ENCODE measurements at places on chromosomes 7 and 10.

GRCh38 chr7:110881721-110882120 is 209.2 kb upstream of the LRRN3 start:
- no peak for DNase-seq

DNA sequence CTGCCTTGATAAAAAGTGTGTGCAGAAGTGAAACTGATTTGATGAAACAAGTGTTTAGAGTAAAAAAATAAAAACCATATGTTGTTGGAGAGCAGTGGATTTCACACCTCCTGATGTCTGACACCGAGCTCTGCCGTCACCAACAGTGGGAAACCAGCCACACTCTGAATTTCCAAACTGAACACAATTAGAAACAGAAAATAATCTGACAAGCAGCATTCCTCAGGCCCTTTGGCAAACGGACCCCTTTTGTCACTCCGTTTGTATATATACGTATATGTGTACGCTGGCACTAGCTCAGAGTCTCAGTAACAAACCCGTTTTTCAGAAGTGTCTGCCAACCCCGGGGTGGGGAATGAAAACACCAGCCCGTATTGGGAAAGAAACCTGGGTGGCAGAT is 32.4 kb downstream of the TACC2 start:
- no peak for DNase-seq

GRCh38 chr7:107068156-107068555 is 23.7 kb downstream of the PRKAR2B start:
- DNase-seq = no peak

DNA sequence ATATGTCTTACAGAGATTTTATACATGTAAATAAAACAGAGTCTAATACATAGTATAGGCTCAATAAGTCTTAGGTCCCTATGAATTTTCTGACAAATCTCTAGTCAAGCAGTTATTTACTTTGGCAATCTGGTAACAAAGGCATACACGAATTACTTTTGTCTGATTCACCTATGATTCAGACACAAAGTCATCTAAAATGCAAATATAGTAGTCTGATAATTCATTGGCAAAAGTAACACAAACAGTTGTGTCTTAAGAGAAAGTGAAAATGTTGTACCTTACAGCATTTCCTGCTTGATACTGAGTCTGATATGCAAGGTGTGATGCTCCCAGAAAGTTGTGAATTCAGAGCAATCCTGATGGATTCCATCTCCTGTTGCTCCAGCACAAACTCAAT is 209.4 kb upstream of the PRSS1 start:
- no peak for DNase-seq

GRCh38 chr10:81218307-81218706 is 656.7 kb upstream of the NRG3 start:
- DNase-seq = no peak

DNA sequence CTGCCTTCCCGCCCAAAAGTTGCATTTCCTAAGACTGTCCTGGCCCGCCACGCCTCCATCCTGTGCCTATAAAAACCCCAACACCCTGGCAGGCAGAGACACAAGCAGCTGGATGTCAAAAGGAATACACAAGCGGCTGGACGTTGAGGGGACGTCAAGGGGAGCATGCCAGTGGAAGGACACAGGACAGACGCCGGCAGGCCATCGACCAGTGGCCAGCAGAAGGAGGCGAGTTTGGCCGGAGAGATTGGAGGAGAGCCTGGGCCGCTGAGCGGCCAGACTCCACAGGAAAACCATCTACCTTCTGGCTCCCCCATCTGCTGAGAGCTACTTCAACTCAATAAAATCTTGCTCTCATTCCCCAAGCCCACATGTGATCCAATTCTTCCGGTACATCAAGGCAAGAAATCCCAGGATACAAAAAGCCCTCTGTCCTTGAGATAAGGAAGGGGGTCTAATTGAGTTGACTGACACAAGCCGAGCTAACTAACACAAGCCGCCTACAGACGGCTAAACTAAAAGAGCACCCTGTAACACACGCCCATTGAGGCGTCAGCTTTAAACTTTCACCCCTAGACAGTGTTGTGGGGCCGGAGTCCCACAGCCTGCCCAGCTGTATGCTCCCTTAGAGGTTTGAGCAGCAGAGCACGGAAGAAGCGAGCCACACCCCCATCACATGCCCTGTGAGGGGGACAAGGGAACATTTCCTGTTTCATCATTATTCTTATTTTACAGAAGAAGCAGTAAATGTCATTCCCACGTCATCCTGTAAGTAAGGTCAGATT is 150.3 kb upstream of the PHYHIPL start:
- DNase-seq = no peak

GRCh38 chr7:29619848-29620555 is 56.4 kb downstream of the PRR15 start:
- no peak for DNase-seq

DNA sequence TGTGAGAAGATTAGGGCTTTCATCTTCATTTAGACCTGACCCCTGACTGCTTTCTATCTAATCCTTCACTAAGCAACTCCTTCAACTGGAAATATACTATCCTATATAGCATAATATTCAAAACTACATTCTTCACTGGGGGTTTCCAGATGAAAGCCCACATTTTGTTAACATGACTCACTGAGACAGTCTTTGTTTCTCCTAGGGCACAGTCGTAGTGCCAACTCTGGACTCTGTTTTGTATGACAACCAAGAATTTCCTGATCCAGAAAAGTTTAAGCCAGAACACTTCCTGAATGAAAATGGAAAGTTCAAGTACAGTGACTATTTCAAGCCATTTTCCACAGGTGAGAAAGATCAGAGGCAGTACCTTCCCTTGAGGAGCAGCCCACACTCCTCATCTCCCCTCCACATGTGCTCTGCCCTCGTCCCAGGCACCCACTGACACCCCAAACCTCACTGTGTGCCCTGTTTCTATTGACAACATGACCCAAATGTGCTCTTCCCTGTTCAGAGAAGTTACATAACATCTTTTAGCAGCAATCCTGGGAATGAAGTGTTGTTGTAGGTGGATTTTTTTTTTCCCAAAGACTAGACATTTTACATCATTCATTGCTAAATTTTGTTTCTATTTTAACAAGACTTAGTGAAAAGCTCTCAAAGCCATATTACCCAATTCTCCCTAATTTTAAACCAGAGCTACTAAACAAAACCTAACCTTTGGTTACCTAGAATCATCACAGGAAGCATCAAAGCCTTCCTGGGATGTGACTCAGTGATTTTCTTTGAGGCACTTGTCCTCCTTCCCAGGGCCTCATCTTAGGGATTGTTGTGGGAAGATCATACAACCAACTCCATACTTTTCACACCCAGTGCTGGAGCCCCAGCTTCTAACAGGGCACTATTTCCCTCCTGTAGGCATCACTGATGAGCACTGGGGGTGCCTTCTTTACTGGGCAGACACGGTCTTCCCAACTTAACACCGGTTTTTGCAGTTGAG is 10.7 kb downstream of the CYP2E1 start:
- DNase-seq = no peak

DNA sequence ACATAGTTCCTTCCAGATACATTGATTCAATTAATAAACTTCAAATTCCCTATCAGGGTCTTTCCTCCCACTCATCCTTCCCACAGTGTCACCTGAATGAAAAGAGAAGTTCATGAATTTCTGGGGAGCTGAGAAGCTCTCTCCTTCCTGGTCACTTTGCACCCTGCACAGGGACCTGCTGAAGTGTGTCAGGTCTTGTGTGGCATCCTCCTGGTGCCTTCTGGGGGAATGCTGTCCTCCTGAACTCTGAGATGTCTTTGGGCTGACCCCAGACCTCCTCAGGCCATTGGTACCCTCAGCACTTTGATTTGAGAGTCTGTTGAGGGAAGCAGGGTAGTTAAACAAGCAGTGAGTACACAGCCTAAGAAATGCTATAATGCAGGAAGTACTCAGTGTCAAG is 39.5 kb upstream of the ITGA8 start:
- DNase-seq = no peak

GRCh38 chr7:79723833-79724618 is 270.6 kb upstream of the MAGI2 start:
- no peak for DNase-seq

DNA sequence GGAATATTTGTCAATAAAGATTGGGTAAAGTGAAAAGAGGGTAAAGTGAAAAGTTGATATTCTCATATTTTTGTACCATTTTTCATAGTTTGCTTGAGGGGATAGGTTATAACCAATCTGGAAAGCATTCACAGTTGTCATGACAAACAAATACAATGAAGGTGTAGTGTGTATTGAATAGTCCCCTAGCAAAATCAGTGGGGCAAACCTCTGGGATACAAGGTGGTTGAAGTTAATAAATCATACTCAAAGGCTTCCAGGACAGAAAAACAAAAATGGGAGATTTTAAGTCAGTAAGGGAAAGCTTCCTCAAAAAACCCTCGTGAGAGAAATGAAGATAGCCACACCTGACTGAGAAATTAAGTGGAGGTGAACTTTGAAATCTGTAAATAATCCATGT is 39.4 kb downstream of the PHTF2 start:
- no peak for DNase-seq

DNA sequence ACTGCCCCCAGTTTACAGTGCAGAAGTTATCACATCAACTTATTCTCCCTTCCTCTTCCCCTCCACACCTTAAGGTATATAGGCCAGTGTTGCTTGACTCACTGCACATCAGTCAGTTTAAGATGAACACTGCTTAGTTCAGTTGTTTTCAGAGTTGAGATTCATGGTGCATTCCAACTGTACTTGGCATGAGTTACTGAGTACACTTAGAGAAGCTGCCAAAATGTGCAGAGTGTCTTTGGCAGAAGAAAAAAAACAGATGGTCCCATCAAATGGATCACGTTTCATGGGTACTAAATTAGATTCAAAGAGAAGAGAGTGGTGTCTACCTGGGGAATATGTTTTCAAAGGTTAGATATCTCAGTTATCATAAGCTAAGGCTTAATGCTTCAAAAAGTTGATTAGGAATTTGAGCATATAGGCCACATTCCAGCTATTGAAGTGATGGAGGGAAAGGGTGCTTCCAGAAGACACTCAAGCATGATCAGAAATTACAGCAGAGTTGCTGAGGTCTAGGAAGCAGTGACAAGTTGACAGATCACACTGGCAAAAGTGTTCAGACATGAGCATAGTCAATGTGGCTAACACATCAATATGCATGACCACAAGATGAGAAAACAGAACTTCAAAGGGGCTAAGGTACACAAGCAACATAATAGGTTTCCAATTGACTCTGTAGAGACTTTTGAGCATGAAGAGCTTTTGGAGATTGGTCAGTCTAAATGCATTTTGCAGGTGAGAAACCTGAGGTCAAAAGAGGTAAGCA is 579.2 kb upstream of the CELF2 start:
- no peak for DNase-seq

GRCh38 chr10:58180666-58181065 is 87.0 kb downstream of the IPMK start:
- DNase-seq = no peak

DNA sequence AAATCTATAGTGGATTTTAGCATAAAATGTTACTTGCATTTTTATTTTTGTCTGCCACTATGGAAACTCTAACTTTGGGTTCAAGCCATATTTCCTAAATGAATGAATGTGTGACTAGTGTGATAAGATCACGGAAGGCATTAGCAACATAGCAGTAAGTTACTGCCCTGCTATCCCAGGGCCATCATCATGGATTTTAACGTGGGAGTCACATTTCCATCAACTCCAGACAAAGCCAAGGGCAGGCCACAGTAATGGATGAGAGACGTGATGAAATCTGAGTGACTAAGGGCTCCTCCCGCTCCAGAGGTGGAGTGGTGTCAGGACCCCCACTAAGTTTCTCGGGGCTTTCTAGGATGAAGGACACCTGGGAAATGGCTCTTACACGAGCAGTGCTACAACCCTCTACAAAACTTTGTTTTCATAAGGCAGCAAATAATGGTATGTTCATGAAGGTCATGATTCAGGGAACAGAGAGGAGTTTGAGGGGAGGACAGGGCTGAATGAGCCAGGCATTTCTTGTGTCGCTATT is 34.3 kb downstream of the C10orf120 start:
- DNase-seq = no peak

- no peak for DNase-seq
Observed at GRCh38 chr10:87504307-87504639, 420 bp upstream of the MINPP1 start.

DNA sequence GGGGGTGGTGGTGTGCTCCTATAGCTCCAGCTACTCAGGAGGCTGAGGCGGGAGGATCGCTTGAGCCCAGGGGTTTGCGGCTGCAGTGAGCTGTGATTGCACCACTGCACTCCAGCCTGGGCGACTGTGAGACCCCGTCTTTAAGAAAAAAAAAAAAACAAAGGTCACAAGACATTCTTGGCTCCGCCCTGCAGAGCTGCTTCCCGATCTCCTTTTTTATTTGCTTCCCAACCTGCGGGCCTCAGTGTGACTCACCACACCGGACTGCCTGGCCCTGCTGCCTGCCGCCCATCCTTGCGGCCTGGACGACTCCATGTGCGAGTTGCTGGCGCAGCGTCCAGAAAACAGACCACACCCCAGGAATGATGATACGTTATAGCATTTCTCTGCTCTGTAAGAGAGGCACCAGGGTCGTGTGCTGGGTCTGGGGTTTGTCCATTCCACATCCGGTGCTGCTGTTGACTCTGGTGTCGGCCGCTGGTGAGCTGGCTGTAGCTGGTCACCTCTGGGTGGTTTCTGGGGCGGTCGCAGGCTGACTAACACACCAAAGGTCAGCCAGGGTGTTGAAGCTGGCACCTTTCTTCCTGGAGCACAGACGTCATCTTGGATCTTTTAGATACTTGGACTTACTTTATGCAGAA is 123.6 kb downstream of the TCF7L2 start:
- DNase-seq = no peak

- no peak for DNase-seq
Observed at GRCh38 chr10:33534416-33534815, 199.9 kb upstream of the NRP1 start.

GRCh38 chr7:14242175-14242574 is 252.7 kb upstream of the ETV1 start:
- no peak for DNase-seq

- DNase-seq = peak; percentile 5
Observed at GRCh38 chr7:138097064-138097741, 20.9 kb downstream of the AKR1D1 start.

GRCh38 chr7:138887085-138887710 is 89.2 kb upstream of the ATP6V0A4 start:
- no peak for DNase-seq

GRCh38 chr10:43202224-43202656 is 64.0 kb downstream of the CSGALNACT2 start:
- peak; percentile 38 for DNase-seq

DNA sequence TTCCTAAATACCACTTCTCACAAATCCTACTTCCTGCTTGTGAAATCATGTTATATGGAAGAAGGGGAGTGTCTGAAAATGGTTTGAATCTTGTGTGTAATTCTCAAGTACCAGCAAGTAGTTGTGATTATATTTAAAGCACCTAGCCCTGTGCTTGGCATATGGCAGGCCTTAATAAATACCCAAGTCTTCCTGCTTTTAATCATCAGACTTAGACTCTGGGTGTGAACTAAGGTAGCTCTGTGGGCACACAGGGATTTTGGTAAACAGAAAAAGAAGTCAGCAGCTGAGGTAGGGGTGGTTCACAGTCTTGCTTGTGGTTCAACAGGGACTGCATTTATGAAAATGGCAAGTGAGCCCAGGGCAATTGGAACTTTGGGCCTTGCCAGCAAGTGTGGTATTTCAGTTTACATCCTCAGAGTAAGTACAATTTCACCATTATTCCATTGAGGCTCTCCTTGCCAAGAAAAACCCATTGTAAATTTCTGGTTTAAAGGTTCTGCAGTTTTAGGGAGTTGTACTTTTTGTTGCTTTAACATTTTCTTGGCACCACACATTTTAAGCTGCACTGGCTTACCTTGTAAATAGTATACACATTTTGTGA is 215.5 kb downstream of the AUTS2 start:
- no peak for DNase-seq

GRCh38 chr7:151924508-151924907 is 31.7 kb upstream of the GALNTL5 start:
- DNase-seq = no peak

All from GM18507 (cell line).